Tibial artery (tissue), 4 donors: ENCODE measurements at places on chromosomes 6 and 20.

DNA sequence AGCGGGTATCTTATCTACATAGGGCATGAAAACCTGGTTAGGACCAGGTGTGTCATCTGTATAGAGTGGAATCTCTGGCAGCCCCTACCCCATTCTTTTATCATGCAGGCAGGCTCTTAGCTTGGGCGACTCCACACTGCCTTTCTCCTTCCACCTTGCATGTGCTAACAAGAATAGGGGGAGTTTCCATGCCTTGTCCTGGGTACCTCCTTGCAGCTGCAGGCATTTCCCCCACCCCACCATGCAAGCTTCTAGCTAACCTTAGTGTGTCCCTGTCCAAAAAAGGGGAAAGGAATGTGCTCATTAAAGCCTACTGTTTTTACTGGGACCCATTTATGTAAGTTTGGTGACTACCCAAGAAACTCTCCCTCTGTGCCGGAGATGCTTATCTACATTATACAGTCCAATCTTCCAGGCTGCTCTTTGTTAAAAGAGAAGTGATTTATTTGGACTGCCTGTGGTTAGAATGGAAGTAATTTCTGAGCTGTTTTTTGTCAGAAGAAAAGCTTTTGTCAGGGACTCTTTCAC, 10.5 kb upstream of the CEP43 start:
- DNase-seq = no peak

DNA sequence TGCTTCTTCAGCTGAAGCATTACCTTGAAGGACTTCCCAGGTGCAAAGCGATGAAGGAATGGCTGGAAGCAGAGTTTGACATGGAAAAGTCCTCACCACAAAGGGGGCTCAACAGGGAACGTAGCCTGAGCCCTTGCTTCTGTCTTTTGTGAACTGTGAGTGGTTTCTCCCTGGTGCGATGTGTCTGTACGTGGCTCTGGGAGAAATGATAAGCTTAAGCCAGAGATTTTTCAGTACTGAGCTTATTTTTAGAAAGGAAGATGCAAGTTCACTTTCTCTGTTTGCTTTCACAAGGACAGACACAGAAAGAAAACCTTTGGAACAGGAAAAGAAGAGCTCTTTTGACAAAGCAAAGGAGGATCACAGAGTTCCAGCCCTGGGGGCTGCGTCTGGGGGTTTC, 79.4 kb downstream of the DACT2 start:
- no peak for DNase-seq

GRCh38 chr6:24054388-24054787, 71.6 kb upstream of the NRSN1 start:
- DNase-seq = no peak

GRCh38 chr6:4906293-4907276, 97.3 kb downstream of the RPP40 start:
- DNase-seq = no peak

DNA sequence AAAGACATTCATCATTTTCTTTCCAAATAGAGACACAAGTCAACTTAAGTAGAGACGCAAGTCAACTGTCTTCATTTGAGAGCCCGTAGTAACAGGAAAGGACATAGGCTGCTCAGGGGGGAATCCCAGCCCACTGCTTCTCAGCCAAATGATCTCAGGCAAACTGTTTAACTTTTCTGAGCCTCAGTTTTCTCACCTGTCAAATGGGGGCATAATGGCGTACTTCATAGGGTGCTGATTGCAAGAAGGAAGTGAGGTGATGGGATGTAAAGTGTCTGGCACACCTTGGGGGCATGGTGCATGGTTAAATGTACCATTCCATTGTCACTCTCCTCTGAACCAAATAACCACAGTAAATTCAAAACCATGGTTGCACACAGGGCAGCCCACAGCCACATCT, 96.5 kb downstream of the EYA2 start:
- DNase-seq = no peak

DNA sequence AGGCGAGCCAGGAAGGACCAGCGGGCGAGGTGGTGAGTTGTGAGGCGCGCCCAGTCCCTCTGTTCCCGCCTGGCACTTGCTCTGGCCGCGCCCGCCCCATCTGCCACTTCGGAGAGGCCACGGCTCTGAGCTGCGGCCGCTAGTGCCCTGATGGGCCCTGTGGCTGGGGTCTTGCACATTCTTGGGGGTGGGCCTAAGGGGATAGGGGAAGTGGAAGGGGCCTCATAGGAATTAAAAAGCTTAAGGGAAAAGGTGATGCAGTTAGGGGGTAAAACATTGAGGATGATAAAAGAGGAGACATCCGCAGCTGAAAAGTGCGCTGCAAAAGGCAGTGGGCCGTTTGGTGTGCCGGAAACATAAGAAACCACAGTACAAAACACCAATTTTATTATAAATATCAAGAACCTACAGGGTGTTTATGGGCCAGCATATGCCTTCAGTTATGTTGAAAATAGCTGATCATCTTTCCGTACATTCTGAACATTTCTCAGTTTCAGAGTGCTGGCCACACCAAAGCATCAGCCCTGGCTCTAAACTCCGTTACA, 1.1 kb upstream of the PSMB8 start:
- no peak for DNase-seq

DNA sequence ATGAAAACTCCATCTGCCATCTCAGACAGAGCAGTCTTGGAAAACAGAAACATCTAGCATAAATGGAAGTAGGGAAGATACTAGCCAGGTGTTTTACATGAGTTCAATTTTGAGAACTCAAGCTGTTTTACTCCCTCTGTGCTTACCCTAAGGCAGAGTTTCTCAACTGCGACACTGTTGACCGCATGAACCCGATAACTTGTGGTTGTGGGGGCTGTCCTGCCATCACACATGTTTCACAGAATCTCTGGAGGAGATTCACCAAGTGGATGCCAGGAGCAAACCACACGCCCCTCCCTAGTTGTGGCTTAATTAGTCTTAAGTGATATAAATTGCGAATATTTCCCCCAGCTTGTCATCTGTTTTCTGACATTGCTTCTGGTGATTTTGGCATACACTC, 2.3 kb upstream of the SERPINB6 start:
- no peak for DNase-seq

DNA sequence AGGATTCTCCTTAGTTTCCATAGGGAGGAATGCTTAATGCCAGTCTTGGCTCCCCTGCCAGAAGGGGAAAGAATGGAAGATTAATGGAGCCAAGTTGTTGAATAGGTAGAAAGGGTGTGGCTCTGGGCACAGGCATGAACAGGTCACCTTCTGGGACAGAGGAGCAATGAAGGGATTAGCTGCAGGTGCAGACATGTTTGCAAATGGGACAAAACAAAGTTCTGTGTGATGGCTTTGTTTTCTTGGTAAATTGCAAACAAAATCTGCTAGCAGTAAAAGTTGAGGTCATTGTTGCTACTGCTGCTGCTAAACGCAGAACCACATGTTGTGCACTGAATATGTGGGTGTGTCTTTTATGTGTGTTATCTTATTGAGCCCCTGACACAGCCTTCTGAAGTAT, 93.3 kb downstream of the PERP start:
- DNase-seq = no peak

DNA sequence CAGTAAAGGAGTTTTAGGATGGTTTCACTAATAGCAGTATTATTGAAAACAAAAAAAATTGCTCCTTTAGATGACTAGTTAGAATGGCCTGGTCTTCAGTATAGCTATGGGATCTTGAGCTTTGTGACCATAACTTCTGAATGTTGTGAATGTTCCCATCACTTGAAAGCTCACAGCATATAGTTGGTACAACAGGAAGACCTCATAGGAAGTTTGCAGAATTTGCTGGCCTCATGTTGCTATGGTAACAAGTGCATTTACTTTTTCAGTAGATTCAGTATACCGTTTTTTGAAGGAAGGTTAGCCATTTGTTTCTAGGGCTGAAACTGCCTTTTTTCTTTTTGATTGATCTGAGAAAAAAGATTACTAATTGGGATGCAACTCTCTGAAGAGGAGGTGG, 8.3 kb downstream of the PHF3 start:
- no peak for DNase-seq

- no peak for DNase-seq
Measured at GRCh38 chr6:46795816-46796215, 2.6 kb downstream of the MEP1A start.

DNA sequence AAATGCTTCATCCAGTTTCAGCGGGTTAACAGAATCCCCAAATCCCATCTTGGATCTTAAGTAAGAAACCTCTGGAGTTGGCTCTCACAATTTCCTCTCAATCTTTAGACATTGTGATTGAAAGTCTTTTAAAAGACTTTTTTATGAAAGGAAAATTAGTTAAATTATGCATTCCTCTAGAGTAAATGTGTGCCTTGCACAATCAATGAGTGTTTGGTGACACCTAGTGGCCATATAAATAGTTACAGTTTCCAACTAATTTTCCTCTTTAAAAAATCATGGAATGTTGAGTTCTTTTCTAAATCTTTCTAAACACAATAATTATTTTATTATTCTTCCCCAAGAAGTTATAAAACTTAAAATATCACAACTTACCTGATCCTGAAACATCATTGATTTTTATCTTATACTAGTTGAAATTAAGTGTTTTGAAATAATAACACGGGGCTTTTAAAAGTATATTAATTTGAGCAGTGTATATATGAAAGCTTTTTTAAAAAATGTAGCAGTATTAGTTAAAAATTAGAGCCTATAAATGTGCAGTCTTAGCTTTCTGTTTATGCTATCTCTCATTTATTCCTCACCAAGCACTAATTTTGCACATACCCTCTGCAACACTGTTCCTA, 66.4 kb downstream of the PKHD1 start:
- DNase-seq = no peak

- DNase-seq = no peak
Measured at GRCh38 chr6:157291356-157291755, 32.0 kb downstream of the TMEM242 start.

DNA sequence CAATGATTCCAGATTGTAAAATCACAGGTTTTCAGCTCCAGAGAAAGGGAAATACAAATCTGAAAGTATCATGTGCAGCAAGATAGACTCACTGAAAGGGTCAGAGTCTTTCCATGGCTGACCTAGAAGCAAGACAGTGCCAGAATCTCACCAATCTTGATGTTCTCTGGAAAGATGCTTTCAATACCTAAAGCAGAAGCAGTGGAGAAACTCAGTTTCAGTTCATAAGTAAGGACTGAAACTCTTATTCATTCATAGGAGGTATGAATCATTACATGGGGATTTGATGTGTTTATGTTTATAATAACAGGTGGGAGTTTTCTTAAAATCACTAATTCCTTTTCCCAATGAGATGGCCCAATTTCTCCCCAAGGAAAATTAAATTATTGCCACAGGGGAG, 42.5 kb downstream of the SLC2A12 start:
- no peak for DNase-seq
